Skin of body (tissue), 3 donors: ENCODE measurements at places on chromosomes 5 and 9. TPM values are rescaled to one million over a fixed set of nuclear protein-coding genes. Genes with fewer than 3 reads are reported as not detected.
A peak's percentile ranks its signal among the peaks of the same experiment; 100 is the strongest.

- DNase-seq = no peak
These were observed 1266.2 kb upstream of the CDH18 start for GRCh38 chr5:21254161-21254560.

GRCh38 chr5:84430079-84430478, 45.4 kb upstream of the EDIL3 start:
- no peak for DNase-seq

DNA sequence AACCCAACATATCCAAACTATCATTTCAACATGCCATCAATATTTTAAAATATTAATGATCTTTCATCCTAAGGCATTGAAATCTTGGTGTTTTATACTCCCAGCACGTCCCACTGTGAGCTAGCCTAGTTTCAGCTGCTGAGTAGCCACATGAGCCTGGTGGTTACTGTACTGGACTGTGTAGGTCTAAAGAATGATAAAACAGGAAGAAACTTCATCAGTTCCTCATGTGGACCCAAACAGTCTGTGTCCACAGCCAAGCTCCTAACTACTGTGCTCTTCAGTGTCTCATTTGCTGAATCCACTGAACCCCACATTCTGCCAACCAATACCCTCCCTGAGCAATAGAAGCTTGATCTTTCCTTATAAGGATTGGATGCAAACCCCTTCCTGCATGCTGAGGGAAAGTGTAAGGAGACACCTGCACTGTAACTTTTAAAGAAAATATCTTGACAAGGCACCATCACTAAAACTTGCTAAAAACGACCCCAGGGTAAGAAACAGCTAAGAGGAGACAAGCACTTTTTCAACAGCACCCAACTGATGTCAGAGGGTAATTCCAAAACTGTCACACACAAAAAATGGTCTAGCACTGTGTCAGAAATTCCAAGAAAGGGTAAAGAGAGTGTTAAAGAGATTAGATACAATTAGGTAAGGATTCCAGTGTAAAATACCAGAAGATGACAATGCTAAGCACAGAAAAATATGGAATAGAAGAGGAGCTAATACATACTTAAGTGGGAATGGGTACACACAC, 126.9 kb downstream of the SPOCK1 start:
- DNase-seq = no peak

Gene WHRN
- 2.0 TPM for total RNA-seq

DNA sequence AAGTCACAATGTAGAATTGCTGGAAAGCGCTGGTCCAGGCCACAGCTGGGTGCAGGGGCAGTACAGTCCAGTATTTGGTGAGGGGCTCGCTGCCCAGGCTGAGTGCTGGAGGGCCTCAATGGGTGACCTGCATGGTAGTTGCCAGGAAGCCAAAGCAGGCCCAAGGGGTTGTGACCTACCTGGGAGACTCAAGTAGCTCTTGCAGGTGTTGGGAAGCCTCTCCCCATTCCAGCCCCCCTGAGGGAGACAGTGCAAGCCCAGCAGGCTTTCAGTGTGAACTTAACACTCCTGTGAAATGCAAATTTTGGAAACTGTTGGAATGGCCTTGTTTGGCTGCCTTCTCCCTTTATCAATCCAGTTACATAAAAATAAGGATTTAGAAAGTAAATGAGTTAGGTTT, 13.9 kb downstream of the KDM4C start:
- no peak for DNase-seq

GRCh38 chr5:143302341-143303045, 101.0 kb downstream of the NR3C1 start:
- DNase-seq = no peak

GRCh38 chr5:6504677-6505415, 56.2 kb downstream of the UBE2QL1 start:
- no peak for DNase-seq

- DNase-seq = no peak
These were observed 63.5 kb downstream of the OLFM1 start for GRCh38 chr9:135150981-135151380.

GRCh38 chr9:1732670-1733069, 282.5 kb upstream of the SMARCA2 start:
- DNase-seq = no peak

- DNase-seq = no peak
These were observed 62.8 kb downstream of the CD180 start for GRCh38 chr5:67133776-67134175.

- DNase-seq = no peak
These were observed 35.0 kb downstream of the GLRA1 start for GRCh38 chr5:151889614-151890013.

GRCh38 chr5:2506603-2507002, 244.9 kb downstream of the IRX2 start:
- DNase-seq = no peak

Gene HAVCR2
- total RNA-seq = 8.1 TPM

- DNase-seq = no peak
These were observed 68.3 kb downstream of the TARS1 start for GRCh38 chr5:33509036-33509435.

DNA sequence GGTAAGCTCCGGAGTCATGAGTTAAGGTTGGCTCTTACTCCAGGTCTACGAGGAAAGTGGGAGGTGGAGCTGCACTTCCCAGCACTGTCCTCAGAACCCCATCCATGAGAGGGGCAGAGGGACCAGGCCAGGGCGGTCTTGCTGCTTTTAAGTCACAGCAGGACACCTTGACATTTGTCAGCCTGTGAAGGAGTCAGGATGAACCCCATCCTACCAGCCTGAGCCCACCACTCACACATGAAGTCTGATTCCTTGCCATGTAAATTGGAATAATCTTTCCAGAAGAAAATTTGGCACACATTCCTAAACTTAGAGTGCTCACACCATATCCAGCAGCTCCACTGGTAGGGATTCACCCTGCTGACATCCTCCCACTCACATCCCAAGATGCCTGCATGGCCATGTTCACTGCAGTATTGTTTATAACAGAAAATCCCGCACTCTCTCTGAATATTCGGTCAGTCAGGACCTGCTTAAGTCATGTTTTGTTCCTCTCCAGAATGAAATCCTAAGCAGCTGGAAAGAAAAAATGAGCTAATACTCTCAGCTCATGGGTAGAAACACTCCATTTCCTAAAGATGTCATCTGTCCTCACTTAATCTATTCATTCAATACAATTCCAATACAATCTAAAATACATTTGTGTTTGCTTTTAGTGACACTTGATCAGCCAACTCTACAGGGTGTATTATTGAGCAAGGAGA, 79.3 kb upstream of the COL5A1 start:
- DNase-seq = peak; percentile 75

DNA sequence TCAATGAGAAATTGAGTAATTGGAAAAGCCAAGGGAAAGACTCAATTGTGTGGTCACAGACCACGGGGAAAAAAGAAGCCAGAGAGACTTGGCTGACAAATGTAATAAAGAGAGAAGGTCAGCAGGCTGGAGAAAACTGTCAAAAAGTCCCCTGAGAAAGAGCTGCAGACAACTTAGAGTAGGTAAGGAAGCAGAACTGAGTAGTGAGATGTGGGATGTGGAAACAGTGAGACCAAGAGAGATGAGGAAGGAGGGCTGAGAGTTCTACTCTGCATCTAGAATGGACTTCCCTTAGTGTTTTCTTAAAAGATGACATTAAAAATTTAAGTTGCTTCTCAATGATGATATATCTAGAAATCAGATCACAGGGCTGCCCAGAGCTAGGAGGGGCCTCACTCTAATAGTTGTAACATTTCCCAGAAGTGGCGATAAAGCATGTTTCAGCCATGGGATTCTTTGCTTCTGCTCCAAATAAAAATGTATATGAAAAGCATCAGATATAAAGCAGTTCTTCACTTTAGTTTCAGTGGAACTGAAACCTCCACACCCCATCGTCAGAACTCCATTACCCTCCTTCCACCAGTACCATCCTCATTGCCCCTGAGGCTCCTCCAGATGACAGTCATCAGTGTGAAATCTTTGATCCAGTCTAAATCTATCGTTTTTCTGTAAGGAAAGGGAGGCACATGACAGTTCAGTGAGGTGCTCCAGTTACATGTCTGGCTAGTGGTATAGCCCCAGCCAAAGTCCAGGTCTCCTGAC, 80.6 kb downstream of the SPEF2 start:
- no peak for DNase-seq

Gene INSL4
- total RNA-seq = not detected

DNA sequence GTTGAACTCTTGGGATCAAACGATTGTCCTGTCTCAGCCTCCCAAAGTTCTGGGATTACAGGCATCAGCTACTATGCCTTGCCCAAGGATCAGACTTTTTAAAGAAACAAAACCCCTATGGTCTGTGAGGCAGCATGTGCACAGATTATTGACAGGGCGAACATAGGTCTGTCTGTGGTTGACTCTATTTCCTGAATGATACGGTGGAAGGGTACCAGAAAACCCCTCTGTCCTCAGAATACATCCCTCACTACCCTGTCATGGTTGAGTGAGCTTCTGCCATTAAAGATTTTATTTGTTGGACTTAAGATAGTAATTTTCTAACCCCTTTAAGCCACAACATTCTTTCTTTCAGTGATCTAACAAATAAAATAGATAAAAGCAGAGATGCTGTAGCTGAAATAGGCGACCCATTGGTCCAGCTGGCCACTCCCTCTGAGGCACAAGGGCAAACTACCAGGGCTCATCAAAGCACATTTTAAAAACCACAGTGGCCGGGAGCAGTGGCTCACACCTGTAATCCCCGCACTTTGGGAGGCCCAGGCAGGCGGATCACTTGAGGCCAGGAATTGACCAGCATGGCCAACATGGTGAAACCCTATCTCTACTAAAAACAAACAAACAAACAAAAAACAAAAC, 84.9 kb upstream of the ANKRD55 start:
- DNase-seq = no peak

GRCh38 chr5:34817558-34818351, 21.2 kb upstream of the TTC23L start:
- no peak for DNase-seq

DNA sequence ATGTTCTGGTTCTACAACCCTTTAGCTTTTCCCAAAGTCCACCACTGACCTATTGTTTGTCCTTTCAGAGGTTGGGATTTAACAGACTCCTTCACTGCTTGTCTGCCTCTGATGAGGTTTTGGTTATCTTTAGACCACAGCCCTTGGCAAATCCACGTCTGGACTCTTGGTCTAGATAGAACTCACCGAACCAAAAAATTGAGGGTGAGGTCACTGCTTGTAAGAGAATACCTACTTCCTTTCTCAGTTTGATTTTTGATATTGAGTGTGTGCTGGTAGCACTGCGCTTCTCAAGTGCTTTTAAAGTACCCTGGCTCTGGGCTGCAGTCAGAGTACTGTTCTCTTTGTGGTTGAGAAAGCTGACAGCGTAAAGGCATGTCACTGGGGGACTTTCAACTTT, 61.7 kb downstream of the JMY start:
- DNase-seq = no peak

GRCh38 chr9:116372786-116373185, 219.2 kb downstream of the PAPPA start:
- DNase-seq = no peak

Gene TCF7
- total RNA-seq = 3.5 TPM

GRCh38 chr5:164298165-164298564, 792.7 kb downstream of the MAT2B start:
- DNase-seq = no peak

Gene HACD4
- total RNA-seq = 4.7 TPM

- DNase-seq = no peak
These were observed 17.3 kb downstream of the FGD3 start for GRCh38 chr9:92964607-92965060.

Gene NR2F1
- total RNA-seq = 4.8 TPM

Gene SLC34A3
- not detected for total RNA-seq

DNA sequence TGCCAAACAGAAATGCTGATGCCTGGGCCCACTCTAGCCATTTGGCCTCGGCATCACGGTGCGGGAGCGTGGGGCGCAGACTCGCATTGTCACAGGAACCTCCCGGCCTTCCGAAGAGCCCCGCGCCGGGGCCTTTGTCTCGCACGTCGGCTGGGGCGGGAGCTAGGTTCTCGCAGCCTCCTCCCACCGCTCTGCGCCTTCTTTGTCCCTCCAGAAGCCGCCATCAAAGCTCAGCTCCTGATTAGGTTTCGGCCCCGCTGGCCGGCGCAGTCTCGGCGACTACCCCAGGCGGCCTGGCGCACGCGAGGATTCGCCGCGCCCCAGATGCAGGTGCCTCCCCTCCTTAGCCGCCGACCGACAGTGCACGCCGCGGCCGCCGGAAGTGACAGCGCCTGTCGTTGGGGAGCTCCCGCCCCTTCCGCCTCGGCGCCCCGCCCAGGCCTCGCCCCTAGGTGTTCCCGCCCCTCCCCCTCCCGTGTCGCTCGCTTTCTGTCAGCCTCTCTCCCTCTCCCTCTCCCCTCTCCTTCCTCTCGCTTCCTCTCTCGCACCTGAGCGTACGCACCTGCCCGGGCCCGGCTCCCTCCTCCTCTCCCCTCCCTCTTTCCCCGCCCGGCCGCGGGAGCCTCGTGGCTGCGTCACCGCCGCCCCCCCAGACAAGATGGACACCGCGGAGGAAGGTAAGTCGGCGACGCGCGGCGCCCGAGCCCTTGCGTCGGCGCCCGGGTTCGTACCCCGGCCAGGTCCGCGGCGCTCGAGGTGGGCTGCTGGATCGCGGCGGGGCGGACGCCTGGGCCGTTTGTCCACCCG, at the start of gene MARCHF6:
MARCHF6 (plus strand) TSS at position 455 of the 807 bp plus-strand sequence; CDS start at position 659, 204 bp downstream.
- peak; percentile 77 for DNase-seq

- DNase-seq = no peak
These were observed 16.9 kb downstream of the GNG10 start for GRCh38 chr9:111678293-111678692.

Gene CBY3
- not detected for total RNA-seq

GRCh38 chr9:512555-513272, 298.0 kb downstream of the DOCK8 start:
- DNase-seq = no peak

DNA sequence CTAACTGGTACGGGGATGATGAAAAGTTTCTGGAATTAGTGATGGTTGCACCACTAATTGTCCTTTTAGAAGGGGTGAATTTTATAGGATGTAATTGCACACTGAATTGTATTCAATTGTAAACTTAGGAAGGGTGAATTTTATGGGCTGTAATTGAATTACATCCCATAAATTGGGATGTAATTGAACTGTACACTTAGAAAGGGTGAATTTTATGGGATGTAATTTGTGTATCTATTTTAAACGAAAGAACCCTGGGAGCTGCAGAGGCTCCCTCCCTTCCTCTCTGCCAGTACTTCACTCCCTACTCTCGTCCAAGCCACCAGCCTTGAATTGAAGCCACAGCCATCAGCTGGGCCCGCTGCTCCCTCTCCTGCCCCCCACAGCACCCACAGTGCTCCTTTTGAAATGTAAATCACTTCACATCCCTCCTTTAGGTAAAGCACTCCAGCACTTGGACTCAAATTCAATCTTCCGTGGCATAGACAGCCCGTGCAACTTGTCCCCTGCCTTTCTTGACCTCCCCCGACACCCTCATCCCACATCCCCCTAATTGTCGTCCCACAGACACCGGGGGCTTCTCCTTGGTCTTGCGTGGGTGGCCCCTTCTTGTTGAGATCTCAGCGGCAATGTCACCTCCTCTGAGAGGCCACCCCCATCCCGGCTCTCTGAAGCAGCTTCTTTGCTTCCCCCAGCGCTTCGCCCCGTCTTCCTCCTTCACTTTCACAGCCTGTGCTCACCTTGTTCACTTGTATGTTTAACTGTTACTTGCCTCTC, 84.2 kb upstream of the HRH2 start:
- DNase-seq = no peak

GRCh38 chr9:89837162-89837933, 232.5 kb downstream of the GADD45G start:
- DNase-seq = no peak

Gene LMX1B
- total RNA-seq = 1.2 TPM

Gene ZNF883
- 2.7 TPM for total RNA-seq
